H1 (cell line): ENCODE measurements at places on chromosomes 1 and 21. TPM values are rescaled to one million over a fixed set of nuclear protein-coding genes. Genes with fewer than 3 reads are reported as not detected.
A peak's percentile ranks its signal among the peaks of the same experiment; 100 is the strongest.

- peak overlapping the region; percentile 91 for H3K4me3 ChIP-seq
- H3K36me3 ChIP-seq = no peaks in the 10 kb centered on the region; the same call in 1 of the 2 replicates
- H3K4me1 ChIP-seq = peaks cover 4% of the 10 kb centered on the region; the same call in 1 of the 2 replicates
Observed at GRCh38 chr1:113074237-113074636, 1.2 kb downstream of the LRIG2 start.

SH3GLB1 gene
- total RNA-seq = 39.4 and 43.1 TPM in 2 replicates

ADAMTS5 gene
- 0.82 and 1.1 TPM in 2 replicates for total RNA-seq

DDAH1 gene
- total RNA-seq = 52.1 and 54.5 TPM in 2 replicates

RXRG gene
- total RNA-seq = not detected in 2 replicates

DNA sequence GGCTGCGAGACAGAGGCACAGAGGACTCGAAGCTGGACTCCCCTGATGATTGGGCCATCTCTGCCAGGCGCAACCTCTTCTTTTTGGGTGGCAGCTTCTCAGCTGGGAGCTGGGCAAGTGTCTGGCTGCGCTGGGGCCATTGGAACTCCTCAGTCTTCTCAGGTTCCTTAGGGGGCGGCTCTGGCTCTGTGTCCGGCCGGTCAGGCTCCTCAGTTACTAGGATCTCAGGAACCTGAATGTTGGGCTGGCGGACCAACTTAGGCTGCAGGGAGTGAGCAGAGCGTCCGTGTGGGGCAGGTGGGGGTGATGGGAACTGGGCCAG, 97.5 kb upstream of the EDN2 start:
- H3K27ac ChIP-seq = no peak overlapping the region
- no peaks in the 10 kb centered on the region for H3K27me3 ChIP-seq
- no peaks in the 10 kb centered on the region for H3K36me3 ChIP-seq
- H3K4me3 ChIP-seq = no peak overlapping the region

DNA sequence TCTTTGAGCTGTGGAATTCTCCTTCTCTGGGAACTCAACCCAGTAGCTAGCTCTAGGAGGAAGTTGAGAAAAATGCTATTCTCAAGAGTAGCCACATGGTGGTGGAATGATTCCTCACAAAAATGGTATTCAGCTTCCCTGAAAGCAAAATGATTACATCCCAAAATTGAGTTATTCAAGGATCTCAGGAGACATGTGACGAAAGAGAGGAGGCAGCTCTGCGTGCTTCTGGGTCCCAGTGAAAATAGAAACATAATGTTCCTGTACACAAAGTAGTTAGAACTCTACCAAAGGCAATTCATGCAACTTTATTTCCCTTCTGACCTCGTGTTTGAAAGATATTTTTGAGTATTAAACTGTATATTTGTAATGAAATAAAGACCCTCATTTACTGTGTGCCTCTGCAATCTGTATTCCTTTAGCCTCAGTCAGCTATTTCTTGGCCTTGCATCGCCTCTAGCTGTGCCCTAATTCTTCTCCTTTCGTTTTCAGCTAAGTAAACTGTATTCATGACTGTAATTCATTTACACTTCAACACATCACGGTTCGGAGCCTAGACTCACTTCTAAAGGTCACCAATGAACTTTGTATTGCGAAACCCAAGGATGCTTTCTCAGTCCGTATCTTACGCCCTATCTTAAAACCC, 167.3 kb downstream of the FASLG start:
- no peak overlapping the region for H3K27ac ChIP-seq
- no peaks in the 10 kb centered on the region for H3K27me3 ChIP-seq
- H3K36me3 ChIP-seq = no peaks in the 10 kb centered on the region

GRCh38 chr1:112704934-112705627, 1.8 kb downstream of the RHOC start:
- no peak overlapping the region for H3K27ac ChIP-seq
- peaks cover 12% of the 10 kb centered on the region for H3K4me1 ChIP-seq
- no peaks in the 10 kb centered on the region for H3K27me3 ChIP-seq
- peak overlapping the region; percentile 78 for H3K4me3 ChIP-seq
- DNase-seq = peak; percentile 82
- peaks cover 3% of the 10 kb centered on the region; the same call in 1 of the 2 replicates for H3K36me3 ChIP-seq

GRCh38 chr1:159835862-159836525, 9.3 kb downstream of the SLAMF8 start:
- H3K27me3 ChIP-seq = peaks cover 7% of the 10 kb centered on the region
- no peaks in the 10 kb centered on the region for H3K4me1 ChIP-seq
- no peak overlapping the region for H3K4me3 ChIP-seq
- DNase-seq = no peak
- H3K27ac ChIP-seq = no peak overlapping the region

UBXN10 gene
- 0.43 and 0.44 TPM in 2 replicates for total RNA-seq

DNA sequence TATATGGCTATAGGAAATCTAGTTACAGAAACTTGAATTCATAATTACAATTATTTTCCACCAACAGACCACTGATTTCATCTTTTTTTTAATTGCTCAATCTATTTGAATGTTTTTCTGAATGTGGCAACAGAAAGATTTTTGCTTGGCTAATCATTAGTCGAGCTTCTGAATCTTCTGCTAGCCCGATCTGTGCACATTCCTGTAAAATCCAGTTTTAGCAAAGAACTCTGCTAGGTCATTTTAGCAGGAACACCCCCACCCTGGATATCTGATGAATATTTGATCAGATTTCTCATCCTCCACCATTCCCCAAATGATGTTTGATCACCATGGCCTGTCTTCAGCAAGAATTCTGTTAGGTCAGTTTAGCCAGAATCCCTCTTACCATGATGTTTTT, 176.3 kb downstream of the LEPR start:
- H3K4me1 ChIP-seq = no peaks in the 10 kb centered on the region
- no peaks in the 10 kb centered on the region for H3K36me3 ChIP-seq
- no peak for DNase-seq
- no peaks in the 10 kb centered on the region for H3K27me3 ChIP-seq

- no peak for DNase-seq
- H3K36me3 ChIP-seq = no peaks in the 10 kb centered on the region
- H3K27me3 ChIP-seq = no peaks in the 10 kb centered on the region
- H3K27ac ChIP-seq = no peak overlapping the region
- no peaks in the 10 kb centered on the region for H3K4me1 ChIP-seq
- H3K4me3 ChIP-seq = no peak overlapping the region
Observed at GRCh38 chr1:53657891-53658396, 81.0 kb downstream of the GLIS1 start.

DNA sequence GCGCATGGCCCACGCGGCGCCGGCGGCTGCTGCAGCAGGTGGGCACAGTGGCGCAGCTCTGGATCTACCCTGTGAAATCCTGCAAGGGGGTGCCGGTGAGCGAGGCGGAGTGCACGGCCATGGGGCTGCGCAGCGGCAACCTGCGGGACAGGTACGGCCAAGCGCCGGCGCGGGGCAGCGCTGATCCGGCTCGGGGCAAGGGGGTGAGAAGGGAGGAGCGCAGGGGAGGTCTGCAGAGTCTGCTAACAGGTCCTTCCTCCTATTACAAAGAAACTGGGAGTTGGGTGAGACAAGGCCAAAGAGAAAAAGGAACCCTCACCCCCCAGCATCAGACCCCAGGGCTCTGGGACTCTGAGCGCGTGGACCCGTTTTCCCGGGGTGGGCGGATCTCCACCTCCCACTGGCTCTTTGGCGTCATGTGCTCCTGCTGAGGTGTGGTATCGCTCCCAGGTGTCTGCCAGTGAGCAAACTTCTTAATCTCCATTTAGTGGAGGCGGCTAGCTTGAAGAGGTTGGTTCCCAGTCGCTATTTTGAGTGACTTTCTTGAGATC, 431 bp downstream of the MTARC1 start:
- peak overlapping the region; percentile 63; the same call in 1 of the 2 replicates for H3K27ac ChIP-seq
- no peak for DNase-seq
- H3K4me3 ChIP-seq = peak overlapping the region; percentile 71
- H3K4me1 ChIP-seq = peaks cover 10% of the 10 kb centered on the region
- H3K36me3 ChIP-seq = no peaks in the 10 kb centered on the region

TMEM269 gene
- total RNA-seq = 0.35 and 0.61 TPM in 2 replicates

CD46 gene
- 112 and 113 TPM in 2 replicates for total RNA-seq

- H3K4me1 ChIP-seq = no peaks in the 10 kb centered on the region
- DNase-seq = no peak
- no peak overlapping the region for H3K27ac ChIP-seq
- H3K36me3 ChIP-seq = peaks cover 43% of the 10 kb centered on the region; the same call in 1 of the 2 replicates
Observed at GRCh38 chr1:100087396-100087795, 45.3 kb downstream of the SASS6 start.

DNA sequence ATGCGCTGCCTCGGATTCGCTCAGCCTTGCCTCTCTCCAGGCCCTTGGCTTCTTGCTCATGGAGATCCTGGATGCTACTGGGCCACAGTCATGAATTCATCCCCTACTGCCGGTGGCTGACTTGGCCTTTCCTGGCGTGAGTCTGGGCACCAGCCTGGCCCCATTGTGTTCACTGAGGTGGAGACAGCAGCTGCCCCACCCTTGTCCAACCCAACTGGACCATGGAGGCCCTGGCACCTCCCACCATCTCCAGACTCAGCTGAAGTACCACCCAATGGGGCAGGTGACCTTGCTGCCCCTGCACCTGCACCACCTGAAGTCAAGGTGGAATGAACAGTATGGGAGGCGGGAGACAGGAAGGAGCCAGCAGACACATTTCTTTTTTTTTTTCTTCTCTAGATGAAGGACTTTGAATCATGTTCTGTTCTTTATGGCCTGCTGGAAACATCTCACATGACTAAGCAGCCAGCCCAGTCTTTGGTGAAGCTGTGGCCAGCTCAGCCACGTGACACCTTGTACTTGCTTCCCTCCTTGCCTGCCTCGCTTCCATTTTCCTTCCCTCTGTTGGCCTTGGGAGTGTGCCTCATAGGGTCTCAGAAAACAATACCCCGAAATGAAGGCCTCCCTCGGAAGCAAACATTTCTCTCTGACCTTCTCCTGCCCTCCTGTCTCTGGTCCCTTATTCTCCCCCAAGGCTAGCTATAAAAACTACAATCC, 3.8 kb upstream of the SLC30A2 start:
- no peak for DNase-seq
- no peak overlapping the region for H3K4me3 ChIP-seq
- peaks cover 47% of the 10 kb centered on the region for H3K27me3 ChIP-seq
- peaks cover 5% of the 10 kb centered on the region; the same call in 1 of the 2 replicates for H3K4me1 ChIP-seq
- H3K27ac ChIP-seq = no peak overlapping the region
- no peaks in the 10 kb centered on the region for H3K36me3 ChIP-seq

FCAMR gene
- total RNA-seq = not detected in 2 replicates

DNA sequence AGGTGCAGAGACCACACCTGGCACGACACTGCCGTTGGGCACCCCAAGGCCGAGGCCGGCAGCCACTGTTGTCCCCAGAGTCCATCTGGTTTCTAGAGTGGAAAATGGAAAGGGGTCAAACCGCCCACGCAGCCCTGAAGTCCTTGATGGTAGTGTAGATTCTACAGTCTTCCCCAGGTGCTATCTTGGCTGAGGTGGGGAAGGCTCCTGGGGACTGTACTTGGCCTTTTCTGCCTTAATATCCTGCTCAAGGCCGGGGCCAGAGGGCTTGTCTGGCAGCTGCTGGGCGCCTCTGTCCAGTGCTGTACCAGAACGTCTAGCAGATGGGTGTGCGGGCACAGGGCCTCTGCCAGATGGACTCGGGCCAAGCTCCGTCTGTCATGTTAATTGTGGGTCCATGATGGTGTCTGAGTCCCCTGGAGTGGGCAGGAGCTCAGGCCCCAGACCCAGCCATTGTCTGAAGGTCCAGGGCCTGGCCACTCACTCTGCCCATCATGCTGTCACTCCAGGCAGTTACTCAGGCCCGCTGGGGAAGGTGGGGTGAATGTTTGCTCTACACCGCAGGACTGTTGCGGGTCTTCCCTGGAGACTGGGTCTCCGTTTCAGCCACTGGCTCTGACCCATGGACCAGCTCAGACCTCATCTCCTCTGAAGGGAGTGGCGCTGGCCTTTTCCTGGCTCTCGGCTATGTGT, 161.9 kb upstream of the COL6A1 start:
- DNase-seq = no peak
- no peaks in the 10 kb centered on the region for H3K36me3 ChIP-seq
- H3K27me3 ChIP-seq = no peaks in the 10 kb centered on the region
- H3K27ac ChIP-seq = no peak overlapping the region
- peaks cover 8% of the 10 kb centered on the region; the same call in 1 of the 2 replicates for H3K4me1 ChIP-seq
- H3K4me3 ChIP-seq = no peak overlapping the region

DNA sequence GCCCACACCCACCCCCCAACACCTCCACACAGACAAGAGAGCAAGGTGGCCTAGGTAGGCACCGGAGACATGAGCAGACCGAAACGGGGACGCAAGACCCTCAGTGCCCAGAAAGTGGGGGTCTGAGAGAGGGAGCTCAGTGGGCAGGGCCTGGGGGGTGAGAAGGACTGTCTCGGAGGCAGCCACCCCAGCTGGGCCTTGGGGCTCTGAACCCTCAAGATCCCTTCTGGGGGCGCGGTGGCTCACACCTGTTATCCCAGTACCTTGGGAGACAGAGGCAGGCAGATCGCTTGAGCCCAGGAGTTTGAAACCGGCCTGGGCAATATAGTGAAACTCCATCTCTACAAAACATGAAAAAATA, 9.1 kb upstream of the GNB1 start:
- H3K27ac ChIP-seq = no peak overlapping the region
- no peak overlapping the region for H3K4me3 ChIP-seq
- no peaks in the 10 kb centered on the region; the same call in 1 of the 2 replicates for H3K27me3 ChIP-seq
- no peaks in the 10 kb centered on the region for H3K36me3 ChIP-seq
- peaks cover 6% of the 10 kb centered on the region; the same call in 1 of the 2 replicates for H3K4me1 ChIP-seq
- DNase-seq = no peak

- H3K27ac ChIP-seq = no peak overlapping the region
- no peaks in the 10 kb centered on the region for H3K36me3 ChIP-seq
- H3K4me1 ChIP-seq = no peaks in the 10 kb centered on the region
- DNase-seq = no peak
Observed at GRCh38 chr21:21324297-21324696, 326.1 kb downstream of the NCAM2 start.

DNA sequence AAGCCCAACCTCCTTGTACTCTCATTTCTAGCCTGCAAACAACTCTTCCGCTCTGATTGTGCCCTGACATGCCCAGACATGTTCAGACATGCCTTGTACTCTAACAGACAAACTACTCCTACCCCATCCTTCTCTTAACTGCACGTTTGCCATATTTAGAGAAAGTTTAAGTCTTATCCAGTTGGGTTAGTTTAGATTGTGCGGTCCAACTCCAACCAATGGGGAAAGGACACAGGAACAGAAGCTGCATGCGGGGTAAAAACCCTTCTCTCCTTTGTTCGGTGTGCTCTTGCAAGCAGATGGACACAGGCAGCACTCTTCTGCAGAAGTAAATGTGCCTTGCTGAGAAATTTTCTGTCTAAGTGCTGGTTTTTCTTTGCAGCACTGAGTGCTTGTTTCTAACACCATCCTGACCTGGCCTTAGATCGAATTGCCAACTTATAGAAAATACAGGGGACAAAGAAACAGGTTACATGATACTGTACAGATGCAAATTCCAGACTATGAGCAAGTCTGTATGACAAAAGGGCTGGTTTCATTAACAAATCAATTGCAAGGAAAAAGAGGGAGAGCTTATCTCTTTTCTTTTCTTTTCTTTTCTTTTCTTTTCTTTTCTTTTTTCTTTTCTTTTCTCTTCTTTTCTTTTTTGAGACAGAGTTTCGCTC, 35.8 kb upstream of the IFNGR2 start:
- H3K4me1 ChIP-seq = peaks cover 4% of the 10 kb centered on the region; the same call in 1 of the 2 replicates
- no peak for DNase-seq

LDLRAD2 gene
- 0.74 and 0.94 TPM in 2 replicates for total RNA-seq

HHAT gene
- total RNA-seq = 0.15 and 0.27 TPM in 2 replicates

PALMD gene
- not detected in 2 replicates for total RNA-seq
